ENCODE measurements at places on chromosomes 13 and 19. TPM values are rescaled to one million over a fixed set of nuclear protein-coding genes. Genes with fewer than 3 reads are reported as not detected.
A peak's percentile ranks its signal among the peaks of the same experiment; 100 is the strongest.

DNA sequence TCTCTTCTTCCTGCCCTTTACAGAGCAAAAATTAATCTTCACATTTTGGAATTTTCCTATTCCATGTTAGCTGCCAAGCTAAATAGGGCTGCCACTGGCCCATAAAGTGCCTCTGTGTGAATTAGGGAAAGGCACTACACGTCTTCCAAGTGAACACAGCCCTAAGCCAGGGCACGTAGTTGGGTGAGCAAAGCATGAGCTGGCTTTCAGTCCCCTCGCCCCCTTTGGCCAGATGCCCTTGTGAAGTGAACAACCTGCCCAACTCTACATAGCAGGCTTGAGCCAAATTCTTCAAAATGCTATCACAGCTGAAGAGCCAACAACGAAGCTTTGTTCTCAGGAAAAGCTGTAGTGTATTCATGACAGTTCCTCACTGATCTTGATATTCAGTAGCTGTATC is 213.1 kb downstream of the OXGR1 start:
- DNase-seq: no peak
- H3K36me3 ChIP-seq: no peaks in the 10 kb centered on the region
- H3K27me3 ChIP-seq: no peaks in the 10 kb centered on the region
- H3K27ac ChIP-seq: no peak overlapping the region
- no peak overlapping the region for H3K4me3 ChIP-seq

- DNase-seq: no peak
- H3K27me3 ChIP-seq: no peaks in the 10 kb centered on the region
- no peak overlapping the region for H3K27ac ChIP-seq
- H3K36me3 ChIP-seq: no peaks in the 10 kb centered on the region
- H3K4me3 ChIP-seq: no peak overlapping the region
Measured at GRCh38 chr19:35225951-35226350, 2.6 kb downstream of the FAM187B start.

DNA sequence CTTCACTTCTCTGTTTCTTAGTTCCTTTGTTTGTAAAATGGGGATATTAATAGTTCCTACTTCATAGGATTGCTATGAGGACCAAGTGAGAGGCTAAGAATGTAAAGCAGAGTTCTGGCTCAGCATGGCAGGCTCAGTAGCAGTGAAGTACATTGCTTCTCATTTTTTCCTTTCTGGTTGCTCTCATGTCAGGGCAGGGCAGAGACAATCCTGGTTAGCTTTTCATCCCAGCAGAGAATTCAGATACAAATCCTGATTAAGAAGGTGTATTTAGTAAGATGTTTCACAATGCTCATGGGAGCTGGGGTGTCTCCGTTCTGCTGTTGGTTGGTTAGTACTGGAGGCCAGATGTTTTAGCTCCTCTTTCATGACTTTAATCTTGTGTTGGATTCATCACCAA is 42.9 kb downstream of the WASF3 start:
- no peaks in the 10 kb centered on the region for H3K27me3 ChIP-seq
- no peaks in the 10 kb centered on the region for H3K4me1 ChIP-seq
- H3K36me3 ChIP-seq: no peaks in the 10 kb centered on the region

DNA sequence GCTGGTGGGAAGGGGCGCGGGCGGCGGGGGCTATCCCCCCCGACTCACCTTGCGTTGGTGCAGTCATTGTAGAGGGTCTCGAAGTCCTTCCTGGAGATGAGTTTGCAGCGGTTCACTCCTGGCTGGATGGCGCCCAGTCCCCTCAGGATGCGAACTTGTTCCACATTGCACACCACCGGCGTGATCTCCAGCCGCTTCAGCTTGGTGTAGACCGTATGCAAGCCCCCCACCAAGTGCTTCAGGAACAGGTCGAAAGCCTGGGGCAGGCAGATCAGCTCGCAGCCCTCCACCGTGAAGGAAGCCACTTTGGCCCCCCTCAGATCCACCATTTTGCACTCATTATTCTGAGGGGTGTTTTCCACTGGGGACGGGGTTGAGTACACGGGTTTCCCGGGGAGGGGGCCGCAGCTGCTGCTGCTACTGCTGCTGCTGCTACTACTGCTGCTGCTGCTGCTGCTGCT is 1.1 kb downstream of the DACH1 start:
- H3K36me3 ChIP-seq: no peaks in the 10 kb centered on the region
- peak overlapping the region; percentile 42 for H3K4me3 ChIP-seq
- H3K4me1 ChIP-seq: no peaks in the 10 kb centered on the region

GRCh38 chr13:39051157-39051556 is 12.9 kb downstream of the NHLRC3 start:
- H3K4me1 ChIP-seq: no peaks in the 10 kb centered on the region
- no peak for DNase-seq
- no peak overlapping the region for H3K27ac ChIP-seq
- H3K4me3 ChIP-seq: no peak overlapping the region
- no peaks in the 10 kb centered on the region for H3K36me3 ChIP-seq

DNA sequence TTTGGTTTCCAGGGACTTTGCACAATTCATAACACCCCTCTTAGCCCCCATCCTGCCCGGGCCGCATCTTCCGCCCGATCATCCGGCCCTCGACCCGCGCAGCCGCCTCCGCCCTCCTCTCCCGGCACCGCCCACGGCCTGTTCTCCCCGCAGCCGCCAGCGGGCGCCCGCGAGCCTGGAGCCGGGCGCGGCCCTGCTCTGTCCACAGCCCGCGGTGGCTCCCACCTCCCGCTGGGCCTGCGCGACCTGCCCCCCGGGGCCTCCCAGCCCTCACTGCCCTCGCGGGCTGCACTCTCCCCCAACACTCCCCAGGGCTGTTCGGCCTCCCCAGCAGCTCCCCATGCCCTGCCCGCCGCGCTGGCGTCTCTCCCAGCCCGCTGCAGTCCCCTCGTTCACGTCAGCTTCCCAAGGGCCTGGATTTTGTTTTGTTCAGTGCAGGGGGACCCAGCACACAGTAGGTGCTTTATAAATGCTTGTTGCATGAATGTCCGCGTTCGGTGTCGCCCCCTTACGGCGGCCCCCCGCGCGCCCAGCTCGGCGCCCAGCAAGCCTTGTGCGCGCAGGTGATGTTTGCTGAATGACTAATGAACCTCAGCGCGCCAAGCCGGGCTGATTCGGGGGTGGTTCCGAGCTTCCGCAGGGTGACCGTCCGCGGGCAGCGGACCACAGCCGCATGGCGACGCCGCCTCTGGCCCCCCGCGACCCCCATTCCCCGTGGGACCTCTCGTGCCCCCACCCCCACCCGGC is 4.6 kb upstream of the APC2 start:
- DNase-seq: peak; percentile 64
- H3K27me3 ChIP-seq: peaks cover 33% of the 10 kb centered on the region
- H3K4me1 ChIP-seq: peaks cover 5% of the 10 kb centered on the region
- peaks cover 8% of the 10 kb centered on the region for H3K36me3 ChIP-seq

GRCh38 chr19:53853707-53854106 is 14.0 kb upstream of the MYADM start:
- no peak overlapping the region for H3K4me3 ChIP-seq
- H3K4me1 ChIP-seq: no peaks in the 10 kb centered on the region

DNA sequence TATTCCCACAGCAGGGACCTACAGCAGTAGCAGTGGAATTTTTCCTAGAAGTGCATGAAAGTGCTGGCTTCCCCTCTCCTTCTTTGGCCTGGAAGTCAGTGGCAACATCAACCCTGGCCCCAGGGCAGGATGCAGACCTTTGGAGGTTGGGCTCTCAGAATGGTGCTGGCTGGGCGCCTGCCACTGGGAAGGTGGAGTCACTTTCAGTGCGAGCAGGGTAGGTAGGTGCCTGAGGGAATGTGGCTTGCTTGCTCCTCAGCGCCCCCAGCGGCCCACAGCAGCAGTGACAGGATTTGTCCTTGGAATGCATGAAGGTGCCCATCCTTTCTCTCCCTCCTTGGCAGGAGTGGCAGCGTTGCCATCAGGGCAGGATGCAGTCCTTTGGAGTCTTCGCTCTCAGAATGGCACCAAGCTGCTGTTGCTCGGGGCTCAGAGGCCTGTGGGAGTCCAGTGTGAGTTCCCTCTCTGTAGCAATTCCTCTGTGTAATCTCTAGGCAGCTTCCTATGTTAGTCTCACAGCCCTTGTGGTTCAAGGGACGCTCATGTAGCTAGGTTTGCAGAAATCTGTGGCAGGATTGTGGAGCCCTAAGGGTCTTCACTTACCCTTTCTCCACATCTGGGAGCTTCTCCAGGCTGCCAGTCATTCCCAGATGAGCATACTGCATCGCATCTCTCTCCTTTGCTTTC is 354.4 kb upstream of the DACH1 start:
- H3K27me3 ChIP-seq: no peaks in the 10 kb centered on the region
- no peaks in the 10 kb centered on the region for H3K36me3 ChIP-seq
- H3K4me1 ChIP-seq: no peaks in the 10 kb centered on the region
- H3K27ac ChIP-seq: no peak overlapping the region
- no peak overlapping the region for H3K4me3 ChIP-seq
- no peak for DNase-seq

DNA sequence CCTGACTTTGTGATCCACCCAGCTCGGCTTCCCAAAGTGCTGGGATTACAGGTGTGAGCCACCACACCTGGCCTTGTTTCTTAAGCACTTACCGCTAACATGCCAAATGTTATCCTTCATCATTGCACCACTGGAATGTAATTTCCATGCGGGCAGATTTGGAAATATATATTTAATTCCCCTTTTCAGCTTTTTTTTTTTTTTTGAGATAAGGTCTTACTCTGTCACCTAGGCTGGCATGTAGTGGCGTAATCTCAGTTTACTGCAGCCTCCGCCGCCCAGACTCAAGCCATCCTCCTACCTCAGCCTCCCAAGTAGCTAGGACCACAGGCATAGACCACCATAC is 4.3 kb upstream of the UPK1A start:
- H3K4me1 ChIP-seq: no peaks in the 10 kb centered on the region
- no peak overlapping the region for H3K4me3 ChIP-seq
- no peak for DNase-seq
- no peaks in the 10 kb centered on the region for H3K27me3 ChIP-seq
- H3K27ac ChIP-seq: no peak overlapping the region
- H3K36me3 ChIP-seq: no peaks in the 10 kb centered on the region

DNA sequence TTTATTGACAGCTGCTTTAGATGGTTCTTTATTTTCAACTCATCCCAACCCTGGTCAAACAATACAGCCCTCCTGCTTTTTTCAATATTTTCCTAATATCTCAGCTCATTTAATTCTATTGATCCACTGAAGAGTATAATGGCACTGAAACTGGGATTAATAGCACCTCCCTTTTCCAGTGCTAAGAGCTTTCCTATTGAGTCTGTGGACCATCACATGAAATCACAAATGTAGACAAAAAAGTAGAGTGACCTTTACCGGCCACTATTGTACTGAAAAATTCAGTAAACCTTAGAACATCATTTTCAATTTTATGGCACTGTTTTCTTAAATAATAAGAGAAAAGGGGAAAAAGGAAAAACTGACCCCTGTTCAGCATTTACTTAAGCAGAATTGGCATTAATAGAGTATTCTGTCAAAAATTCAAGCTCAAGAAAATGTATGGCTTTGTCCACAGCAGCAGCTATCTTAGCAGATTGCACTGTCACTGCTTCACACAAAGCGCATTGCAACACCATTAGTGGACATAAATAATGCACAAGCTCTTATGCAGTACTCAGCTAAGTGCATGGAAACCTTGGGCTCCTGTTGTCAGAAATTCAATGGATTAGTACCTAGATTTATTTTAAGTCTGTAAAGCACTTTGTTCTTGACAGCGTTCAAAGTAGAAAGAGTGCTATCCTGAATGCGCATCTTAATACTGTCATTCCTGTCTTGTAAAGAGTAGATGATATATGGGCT is 851.0 kb upstream of the KLHL1 start:
- H3K27ac ChIP-seq: no peak overlapping the region
- no peak for DNase-seq
- H3K4me1 ChIP-seq: no peaks in the 10 kb centered on the region
- no peaks in the 10 kb centered on the region for H3K36me3 ChIP-seq

GRCh38 chr13:73872397-73872796 is 261.8 kb downstream of the KLF12 start:
- no peaks in the 10 kb centered on the region for H3K27me3 ChIP-seq
- no peak overlapping the region for H3K4me3 ChIP-seq
- H3K36me3 ChIP-seq: no peaks in the 10 kb centered on the region
- no peak overlapping the region for H3K27ac ChIP-seq
- H3K4me1 ChIP-seq: no peaks in the 10 kb centered on the region
- DNase-seq: no peak

The CEACAM1 gene
- 33.4 TPM for total RNA-seq

The PTH2 gene
- total RNA-seq: not detected

The OLFM2 gene
- 8.8 TPM for total RNA-seq

The METTL21C gene
- total RNA-seq: not detected

The NR2C2AP gene
- total RNA-seq: 21.6 TPM

The ZNF568 gene
- 9.8 TPM for total RNA-seq
